ENCODE measurements at places on chromosomes 4 and X.

GRCh38 chr4:52037689-52038102 lies 403 bp downstream of the SGCB start:
- no peak for DNase-seq

GRCh38 chr4:189098932-189099696 lies 841.6 kb upstream of the FRG1 start:
- DNase-seq: no peak

GRCh38 chr4:28555866-28556265 lies 1695.2 kb downstream of the STIM2 start:
- DNase-seq: no peak

DNA sequence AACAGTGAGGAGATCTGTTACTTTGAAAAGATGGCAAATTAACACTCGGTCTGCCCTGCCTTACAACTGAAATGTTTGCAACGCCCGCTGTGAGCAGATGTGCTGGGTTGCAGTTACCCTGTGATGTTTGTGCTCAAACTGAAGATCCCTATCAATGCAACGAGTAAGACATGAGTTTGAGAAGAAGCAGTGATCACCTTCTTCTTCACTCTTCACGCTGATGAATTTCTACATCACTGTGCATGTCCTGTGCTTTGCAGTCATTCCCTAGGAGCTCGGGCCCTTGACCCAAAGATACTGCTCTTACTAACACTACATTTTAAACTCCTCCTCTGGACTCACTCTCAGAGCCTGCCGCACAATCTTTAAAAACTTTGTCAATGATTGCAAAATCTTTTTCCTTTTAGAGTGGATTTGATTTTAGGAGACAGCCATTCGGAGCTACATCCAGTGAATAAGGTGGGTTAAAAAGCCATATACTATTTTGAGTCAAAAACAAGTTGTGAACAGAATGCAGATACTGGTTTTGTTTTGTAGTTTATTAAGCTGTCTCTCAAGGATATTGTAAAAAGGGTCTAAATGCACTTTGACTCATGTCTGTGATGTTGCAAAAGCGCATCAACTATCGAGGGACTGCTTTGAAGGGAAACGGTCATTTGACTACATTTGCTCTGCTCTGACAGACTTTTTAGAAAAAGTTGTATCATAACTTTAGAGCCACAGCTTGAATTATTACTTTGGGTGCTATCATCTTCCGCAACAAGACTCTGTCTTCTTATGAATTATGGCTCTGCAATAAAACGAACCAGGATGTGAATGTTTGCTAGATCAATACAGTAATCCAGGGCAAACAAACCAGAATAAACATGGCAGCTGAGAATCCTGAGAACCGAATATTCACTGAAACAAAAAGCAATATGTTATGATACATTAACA lies 5.7 kb upstream of the RHOH start:
- DNase-seq: no peak

GRCh38 chr4:107117726-107118125 lies 81.6 kb upstream of the DKK2 start:
- DNase-seq: no peak

GRCh38 chr4:108930186-108930585 lies 167.3 kb upstream of the ETNPPL start:
- no peak for DNase-seq

DNA sequence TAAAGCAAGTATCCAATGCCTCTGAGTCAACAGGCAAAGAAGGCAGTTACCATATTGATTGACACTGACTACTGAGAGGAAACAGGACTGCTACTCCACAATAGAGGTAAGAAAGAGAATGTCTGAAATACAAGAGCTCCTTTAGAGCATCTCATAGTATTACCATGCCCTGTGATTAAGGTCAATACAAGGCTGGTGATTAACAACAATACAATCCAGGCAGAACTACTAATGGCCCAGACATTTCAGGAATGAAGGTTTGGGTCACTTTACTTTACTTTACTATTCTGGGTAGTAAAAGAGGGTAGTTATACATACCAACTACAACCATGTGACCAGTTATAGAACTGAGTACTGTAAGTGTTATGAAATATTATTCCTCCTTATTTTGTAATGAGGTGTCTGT lies 44.5 kb downstream of the BRWD3 start:
- DNase-seq: no peak

DNA sequence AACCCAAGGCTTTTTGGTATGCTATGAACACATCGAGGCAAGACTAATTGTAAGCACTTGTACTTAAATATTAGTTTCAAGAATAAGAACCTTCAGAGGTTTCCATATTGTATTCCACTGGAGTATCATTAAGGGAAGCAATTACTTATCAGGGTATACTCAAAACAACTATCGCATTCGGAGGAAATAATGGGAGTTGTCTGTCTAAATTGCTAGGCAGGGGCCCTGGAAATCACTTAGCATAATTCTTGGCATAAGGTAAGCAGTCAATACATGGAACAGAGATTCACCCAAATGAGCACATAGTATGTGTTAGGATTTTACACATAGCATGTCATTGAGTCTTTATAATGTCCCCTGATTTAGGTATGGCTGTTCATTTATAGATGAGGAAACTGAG lies 249.4 kb downstream of the DHX15 start:
- no peak for DNase-seq

DNA sequence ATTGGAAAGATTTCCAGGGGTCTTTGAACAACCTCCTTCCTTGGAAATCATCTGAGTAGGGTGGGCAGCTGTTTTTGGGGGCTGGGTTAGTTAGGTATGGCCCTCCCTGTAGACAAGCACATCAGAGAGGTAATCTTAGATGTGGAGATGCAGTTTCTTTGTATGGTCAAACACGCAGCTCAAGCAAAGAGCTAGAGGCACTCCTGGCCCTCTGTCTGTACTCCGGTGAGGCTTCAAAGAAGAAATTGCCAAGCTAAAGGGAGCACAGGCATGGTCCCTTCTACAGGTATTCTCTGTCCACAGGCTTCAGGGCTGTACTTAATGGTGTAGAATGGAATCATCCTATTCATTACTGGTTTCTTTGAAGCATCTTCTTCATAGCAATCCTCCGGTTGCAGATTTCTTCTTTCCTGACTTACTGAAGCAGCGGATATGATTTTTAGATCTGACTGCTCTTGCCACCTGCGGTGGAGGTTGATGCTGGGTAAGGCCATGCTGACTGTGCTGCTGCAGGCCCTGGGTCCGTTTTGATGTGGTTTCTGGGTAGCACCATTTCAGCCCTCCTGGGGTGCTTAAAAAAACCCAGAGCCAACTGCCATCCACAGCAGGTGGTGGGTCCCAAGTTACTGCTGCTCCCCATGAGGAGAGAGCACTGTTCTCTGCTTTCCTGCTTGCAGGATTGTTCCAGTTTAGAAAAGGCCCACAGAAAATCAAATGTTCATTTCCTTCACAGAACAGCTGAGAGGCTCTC lies 318.9 kb upstream of the GATB start:
- DNase-seq: no peak

- DNase-seq: no peak
Observed at GRCh38 chr4:20589436-20589835, 110.8 kb upstream of the PACRGL start.
